ENCODE measurements at places on chromosomes 5 and 9. TPM values are rescaled to one million over a fixed set of nuclear protein-coding genes. Genes with fewer than 3 reads are reported as not detected.

CDX1 gene
- total RNA-seq, result 1.5 TPM

TMEFF1 gene
- total RNA-seq, result not detected

IL3 gene
- not detected for total RNA-seq

PGM5 gene
- total RNA-seq, result 24.8 TPM

BHMT2 gene
- total RNA-seq, result 6.7 TPM

TRMO gene
- total RNA-seq, result 10.5 TPM

ZNF366 gene
- total RNA-seq, result 2.7 TPM

GLIPR2 gene
- total RNA-seq, result 5.3 TPM

NDUFA8 gene
- total RNA-seq, result 114 TPM

ZDHHC11B gene
- 1.0 TPM for total RNA-seq

SLC27A6 gene
- not detected for total RNA-seq

POU5F2 gene
- 0.03 TPM for total RNA-seq

SLC22A4 gene
- 6.7 TPM for total RNA-seq

GRCh38 chr5:93186076-93186682 lies 394.8 kb downstream of the NR2F1-AS1 start:
- no peak for DNase-seq

DNA sequence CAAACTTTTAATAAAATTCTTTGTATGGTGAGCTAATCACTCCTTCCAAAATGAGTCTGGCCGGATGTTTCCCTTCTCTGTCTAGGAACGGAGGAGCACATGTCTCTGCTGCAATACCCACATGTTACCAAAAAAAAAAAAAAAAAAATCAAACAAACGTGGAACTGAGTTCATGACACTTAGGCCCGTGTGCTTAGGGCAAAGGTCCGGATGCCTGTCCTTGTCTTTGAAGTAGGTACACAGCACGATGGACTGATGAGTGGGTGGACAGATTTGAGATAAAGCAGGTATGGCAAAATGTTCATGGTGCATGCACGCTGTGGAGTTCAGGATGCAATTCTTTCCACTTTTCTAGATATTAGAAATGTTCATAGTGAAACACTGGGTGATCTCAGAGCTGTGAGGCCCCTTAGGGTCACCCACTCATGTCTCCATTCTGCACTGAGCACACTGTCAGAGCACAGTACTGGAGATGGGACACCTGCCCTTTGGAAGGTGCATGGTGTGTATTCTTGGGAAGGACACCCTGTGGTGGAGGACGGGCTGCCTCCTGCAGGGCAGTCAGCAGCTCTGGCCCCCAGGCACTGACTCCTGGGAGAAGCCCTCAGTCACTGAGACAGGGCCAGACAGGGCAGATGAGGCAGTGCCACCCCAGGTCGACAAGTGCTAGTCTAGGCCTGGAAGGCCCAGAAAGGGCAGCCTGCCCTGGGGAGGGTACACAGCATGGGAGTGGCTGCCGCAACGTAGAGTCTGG lies 43.6 kb downstream of the GADD45G start:
- no peak for DNase-seq

DNA sequence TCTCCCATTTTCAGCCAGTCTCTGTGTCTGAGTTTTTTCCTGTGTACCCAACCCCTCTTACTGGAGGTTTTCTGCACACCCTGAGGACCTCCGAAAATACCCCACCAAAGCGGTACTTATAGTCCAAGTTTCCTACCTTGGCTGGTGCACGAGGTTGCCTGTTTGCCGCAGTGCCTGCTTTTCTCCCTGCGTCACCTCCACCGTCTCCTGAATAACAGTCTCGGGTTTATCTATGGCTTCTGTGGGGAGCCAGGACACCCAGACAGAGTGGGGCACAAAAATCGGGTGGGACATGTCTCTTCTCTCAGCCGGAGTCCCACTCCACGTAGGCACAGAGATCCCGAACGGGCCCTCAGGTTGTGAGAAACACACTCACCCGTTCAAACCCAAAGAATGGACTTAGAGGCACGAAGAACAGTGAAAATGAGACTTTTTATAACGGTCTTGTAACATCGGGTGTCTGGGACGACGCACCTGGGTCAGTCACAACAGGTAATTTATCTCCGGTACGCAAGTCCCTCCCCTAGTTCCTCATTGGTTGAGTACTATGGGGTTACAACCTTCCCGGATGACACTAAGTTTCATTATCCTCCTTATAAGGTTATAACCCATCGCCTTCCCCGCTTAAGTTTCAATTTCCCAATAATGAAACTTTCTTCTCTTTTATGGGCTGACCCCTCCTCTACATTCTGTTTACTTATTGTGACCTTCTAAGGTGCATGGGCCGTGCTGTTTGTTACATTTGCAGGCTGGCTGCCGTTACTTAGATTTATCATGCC lies 970.2 kb upstream of the COX7C start:
- no peak for DNase-seq

DNA sequence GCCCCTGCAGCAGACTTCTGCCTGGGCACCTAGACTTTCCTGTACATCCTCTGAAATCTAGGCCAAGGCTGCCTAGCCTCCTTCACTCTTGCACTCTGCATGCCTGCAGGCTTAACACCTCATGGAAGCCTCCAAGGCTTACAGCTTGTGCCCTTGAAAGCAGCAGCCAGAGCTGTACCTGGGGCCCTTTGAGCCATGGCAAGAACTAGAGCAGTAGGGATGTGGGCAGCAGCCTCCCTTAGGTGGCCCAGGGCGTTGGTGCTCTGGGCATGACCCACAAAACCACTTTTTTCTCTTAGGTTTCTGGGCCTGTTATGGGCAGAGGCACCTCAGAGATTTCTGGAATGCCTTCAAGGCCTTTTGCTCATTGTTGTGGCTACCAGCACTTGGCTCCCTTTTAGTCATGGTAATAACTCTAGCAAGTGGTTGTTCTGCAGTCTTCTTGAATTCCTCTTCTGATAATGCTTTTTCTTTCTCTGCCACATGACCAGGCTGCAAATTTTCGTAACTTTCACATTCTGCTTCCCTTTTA lies 606.2 kb downstream of the TLE4 start:
- DNase-seq, result no peak

DNA sequence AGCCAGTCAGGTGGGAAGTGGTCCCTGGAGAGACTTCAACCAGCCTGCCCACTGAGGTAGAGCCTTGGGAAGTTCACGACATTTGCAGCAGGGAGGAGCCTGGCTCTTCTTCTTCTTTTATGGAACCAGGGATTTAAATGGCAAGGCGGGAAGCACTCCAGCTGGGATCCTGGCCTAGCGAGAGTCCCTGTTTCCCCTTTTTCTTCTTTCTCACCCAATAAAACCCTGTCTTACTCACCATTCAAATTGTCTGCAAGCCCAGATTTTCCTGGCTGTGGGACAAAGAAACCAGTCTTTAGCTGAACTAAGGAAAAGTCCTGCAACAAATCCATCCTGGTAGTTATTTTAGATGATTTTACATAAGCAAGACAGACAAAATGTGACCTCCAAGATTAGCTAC lies 503.7 kb downstream of the CDH10 start:
- DNase-seq, result no peak

GRCh38 chr5:159510282-159510681 lies 180.0 kb upstream of the IL12B start:
- DNase-seq, result peak; percentile 67

DNA sequence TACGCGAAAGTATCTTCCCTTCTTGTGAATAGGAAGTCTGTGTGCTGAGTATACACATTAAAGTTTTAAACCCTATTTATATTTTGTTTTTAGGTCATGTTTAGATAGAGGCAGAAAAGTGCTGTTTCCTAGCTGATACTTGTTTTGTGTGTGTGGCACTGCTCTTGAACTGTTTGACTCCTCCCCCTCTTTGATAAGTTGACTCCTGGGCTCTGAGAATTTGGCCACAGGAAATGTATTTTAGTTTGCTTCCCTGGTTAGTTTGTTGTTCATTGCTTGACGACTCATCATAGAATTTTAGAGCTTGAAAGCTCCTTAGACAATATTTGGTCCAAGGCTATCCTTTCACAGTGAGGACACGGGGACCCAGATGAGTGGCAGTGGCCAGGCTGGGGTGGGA lies 2.0 kb upstream of the CDC14B start:
- no peak for DNase-seq

DNA sequence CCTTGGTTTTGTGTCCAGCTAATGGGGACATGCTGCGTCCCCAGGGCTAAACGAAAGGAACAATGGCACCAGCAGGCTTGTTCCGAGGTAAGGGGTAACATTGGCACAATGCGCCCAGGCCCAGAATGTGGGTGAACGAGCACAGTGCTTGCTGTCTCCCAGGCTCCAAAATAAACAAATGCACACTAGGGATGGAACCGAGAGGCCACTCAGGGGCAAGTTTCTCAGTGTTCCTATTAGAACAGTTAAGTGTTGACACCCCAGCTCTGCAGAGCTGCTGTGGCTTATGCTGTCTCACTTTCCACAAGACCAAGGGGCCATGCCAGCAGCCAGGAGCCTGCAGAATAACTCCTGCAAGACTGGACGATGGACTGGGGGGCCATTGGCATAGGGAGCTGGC lies 492.4 kb downstream of the GADD45G start:
- DNase-seq, result no peak

- DNase-seq, result no peak
Measured at GRCh38 chr5:1014781-1015221, 6.2 kb downstream of the NKD2 start.

- no peak for DNase-seq
Measured at GRCh38 chr5:105931881-105932421, 1738.8 kb downstream of the EFNA5 start.

- DNase-seq, result no peak
Measured at GRCh38 chr5:54754420-54754819, 231.0 kb downstream of the ESM1 start.

DNA sequence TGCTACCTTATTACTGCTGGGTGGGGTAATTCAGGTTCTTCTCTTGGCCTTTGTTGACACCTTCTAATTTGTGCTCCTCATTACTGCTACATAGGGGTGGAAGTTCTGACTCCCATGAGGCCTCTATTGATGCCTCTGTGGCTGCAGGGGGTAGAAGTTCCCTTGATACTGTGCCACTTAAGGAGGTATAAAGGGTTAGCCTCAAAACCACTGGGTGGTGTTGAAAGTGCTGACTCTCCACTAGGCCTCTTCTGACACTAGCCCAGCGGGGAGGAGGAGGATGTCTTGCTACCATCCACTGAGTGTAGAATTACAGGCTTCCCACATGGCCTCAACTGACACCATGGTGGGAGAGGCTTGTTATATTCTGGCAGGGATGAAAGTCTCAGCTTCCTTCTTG lies 36.7 kb upstream of the CCDC112 start:
- DNase-seq, result no peak

DNA sequence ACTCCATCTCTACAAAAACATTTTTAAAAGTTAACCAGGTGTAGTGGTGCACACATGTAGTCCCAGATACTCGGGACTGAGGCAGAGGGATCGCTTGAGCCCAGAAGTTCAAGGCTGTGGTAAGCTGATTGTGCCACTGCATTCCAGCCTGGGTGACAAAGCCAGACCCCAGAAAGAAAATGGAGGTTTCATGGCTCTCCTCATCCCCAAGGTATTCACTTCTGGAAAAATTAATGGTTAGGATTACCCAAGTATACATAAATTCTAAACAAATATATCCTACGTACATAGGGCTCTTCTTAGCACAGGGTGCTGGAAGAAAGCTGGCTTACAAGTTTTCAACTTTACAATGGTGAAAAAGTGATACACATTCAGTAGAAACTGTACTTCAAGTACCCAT lies 18.6 kb upstream of the RECK start:
- no peak for DNase-seq

- no peak for DNase-seq
Measured at GRCh38 chr5:124050120-124050770, 538.3 kb downstream of the CSNK1G3 start.

GRCh38 chr5:17813214-17813613 lies 179.0 kb downstream of the TAF11L14 start:
- no peak for DNase-seq

DNA sequence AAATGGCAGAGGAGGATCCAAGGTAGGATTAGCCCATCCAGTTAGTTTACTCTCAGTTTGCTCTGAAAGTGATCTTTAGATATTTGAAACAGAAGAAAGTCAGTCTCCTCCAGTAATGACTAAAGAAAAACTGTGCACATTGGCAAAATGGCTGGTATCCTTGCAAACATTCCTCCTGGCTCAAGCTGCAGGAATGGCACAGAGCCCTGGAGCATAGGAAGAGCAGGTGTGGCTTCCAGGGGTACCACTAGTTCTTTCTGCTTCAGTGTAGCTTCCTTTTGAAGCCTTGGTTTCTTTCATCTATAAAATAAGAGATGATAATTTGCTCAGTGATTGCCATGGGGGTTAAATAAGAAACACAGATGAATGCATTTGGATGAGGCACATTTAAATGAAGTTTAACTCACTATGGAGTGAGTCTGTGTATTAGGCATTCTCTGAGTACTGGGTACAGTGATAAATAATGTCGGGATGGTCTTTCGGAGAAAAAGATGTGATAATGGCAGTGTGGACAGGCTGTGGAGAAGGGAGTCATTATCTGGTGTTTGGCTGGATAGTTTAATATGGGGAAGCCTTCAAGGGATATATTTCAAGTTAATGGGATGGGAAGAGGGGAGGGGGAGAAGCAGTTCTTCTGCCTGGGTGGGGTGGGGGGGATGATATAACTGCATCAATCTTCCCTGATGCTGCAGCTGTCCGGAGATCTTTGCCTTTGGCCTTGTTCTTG lies 217.3 kb upstream of the KLF4 start:
- no peak for DNase-seq

- peak; percentile 28 for DNase-seq
Measured at GRCh38 chr5:146541958-146542849, 26.2 kb upstream of the GPR151 start.

DNA sequence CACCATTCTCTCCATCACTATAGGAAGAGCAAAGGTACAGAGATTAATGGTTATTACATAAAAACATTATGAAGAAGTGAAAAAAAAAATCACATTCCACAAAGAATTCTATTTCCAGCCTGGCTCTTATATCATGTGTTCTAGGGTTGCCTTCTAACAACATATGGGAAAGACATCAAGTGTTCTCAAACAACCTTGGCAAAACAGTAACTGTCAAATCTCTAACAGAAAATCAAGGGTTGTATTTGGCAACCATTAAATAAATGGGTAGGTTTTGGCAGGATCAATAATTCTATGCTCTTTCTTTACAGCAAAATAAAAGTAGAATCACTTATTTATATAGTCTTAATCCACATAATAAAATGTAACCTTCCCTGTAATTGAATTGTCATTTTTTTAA lies 728.9 kb downstream of the MAT2B start:
- no peak for DNase-seq

- DNase-seq, result no peak
Measured at GRCh38 chr5:102799017-102799416, 43.9 kb downstream of the PAM start.

DNA sequence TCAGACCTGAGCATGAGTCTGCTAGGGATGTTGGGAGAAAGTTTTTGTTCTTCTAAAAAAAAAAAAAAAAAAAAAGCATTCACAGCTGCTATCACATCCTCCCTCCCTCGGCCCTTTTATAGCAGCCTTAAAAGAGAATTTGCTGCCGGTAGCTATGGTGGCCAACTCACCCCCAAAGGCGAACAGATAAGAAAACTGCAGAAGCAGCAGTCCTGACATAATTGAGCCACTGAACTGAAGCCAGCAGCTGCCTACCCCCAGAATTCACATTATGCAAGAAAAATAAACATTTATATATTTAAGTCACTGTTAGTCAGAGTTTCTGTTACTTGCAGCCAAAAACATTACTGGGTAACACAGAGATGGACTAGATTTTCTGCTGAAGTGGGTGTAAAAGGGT lies 124.3 kb upstream of the SMARCA2 start:
- DNase-seq, result no peak

GRCh38 chr5:149581192-149581861 lies at the start of gene ARHGEF37:
Gene ARHGEF37 (plus strand): TSS chr5:149581498. CDS start chr5:149597770, 16,272 bp downstream.
- DNase-seq, result peak; percentile 44

- DNase-seq, result no peak
Measured at GRCh38 chr9:120242116-120242811, 337.7 kb downstream of the CDK5RAP2 start.

GRCh38 chr9:33153666-33154065 lies 13.5 kb downstream of the B4GALT1 start:
- no peak for DNase-seq

All from gastrocnemius medialis (tissue), 4 donors.